ENCODE measurements at places on chromosomes 11 and 22.

- DNase-seq, result no peak
- H3K4me3 ChIP-seq, result no peak overlapping the region
- H3K36me3 ChIP-seq, result no peaks in the 10 kb centered on the region
- no peaks in the 10 kb centered on the region for H3K4me1 ChIP-seq
- H3K27ac ChIP-seq, result no peak overlapping the region
These were observed 38.1 kb upstream of the LDLRAD3 start for GRCh38 chr11:35905646-35906276.

DNA sequence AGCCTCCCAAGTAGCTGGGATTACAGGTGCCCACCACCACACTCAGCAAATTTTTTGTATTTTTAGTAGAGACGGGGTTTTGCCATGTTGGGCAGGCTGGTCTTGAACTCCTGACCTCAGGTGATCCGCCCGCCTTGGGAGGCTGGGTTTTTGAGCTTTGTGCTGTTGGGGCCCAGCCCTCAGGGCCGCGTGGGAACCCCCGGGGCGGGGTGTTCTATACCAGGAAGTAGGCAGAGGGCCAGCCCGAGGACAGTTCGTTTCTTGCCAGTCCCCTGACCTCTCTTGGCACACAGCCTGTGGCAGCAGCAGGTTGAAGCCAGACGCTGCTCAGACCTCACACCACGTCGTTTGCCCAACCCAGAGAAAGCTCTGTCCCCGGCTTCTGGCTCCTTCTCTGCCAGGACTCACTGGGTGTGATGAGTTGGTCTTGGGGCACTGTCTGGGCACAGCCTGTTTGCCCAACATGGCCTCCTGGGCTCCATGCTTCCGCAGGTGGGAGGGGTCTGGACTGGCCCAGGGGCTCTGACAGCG, 24.9 kb upstream of the CHKA start:
- peaks cover 3% of the 10 kb centered on the region for H3K27me3 ChIP-seq
- H3K4me3 ChIP-seq, result no peak overlapping the region
- H3K4me1 ChIP-seq, result peaks cover 12% of the 10 kb centered on the region
- H3K27ac ChIP-seq, result no peak overlapping the region

- peak overlapping the region; percentile 94 for H3K27ac ChIP-seq
- peaks cover 29% of the 10 kb centered on the region for H3K4me1 ChIP-seq
- DNase-seq, result no peak
- peaks cover 4% of the 10 kb centered on the region for H3K27me3 ChIP-seq
- peak overlapping the region; percentile 91 for H3K4me3 ChIP-seq
- peaks cover 7% of the 10 kb centered on the region for H3K36me3 ChIP-seq
These were observed 859 bp upstream of the ACCS start for GRCh38 chr11:44065161-44065661.

DNA sequence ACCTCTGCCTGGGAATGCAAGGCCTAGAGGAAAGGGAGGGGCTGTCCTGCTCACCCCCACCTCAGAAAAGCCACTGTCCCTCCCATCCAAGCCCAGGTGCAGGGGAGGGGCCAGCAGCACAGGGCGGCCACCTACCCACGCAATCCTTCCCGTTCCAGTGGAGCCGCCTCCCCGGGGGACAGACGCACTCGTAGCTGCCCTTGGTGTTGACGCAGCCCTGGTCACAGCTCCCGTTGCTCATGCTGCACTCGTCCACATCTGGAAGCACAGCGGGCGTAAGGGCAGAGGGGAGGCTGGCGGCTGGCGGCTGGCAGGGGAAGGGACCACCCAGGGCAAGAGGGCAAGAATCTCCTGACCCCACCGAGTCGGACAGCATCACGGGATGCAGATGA, 40.3 kb upstream of the TTLL12 start:
- DNase-seq, result no peak
- no peak overlapping the region for H3K27ac ChIP-seq
- H3K36me3 ChIP-seq, result no peaks in the 10 kb centered on the region
- peaks cover 6% of the 10 kb centered on the region for H3K4me1 ChIP-seq
- H3K27me3 ChIP-seq, result peaks cover 5% of the 10 kb centered on the region

- DNase-seq, result no peak
- no peak overlapping the region for H3K4me3 ChIP-seq
These were observed 92.3 kb downstream of the ANO3 start for GRCh38 chr11:26424255-26424654.

- H3K27ac ChIP-seq, result peak overlapping the region; percentile 77
- peaks cover 27% of the 10 kb centered on the region for H3K4me1 ChIP-seq
- no peak for DNase-seq
- H3K27me3 ChIP-seq, result no peaks in the 10 kb centered on the region
These were observed 17.1 kb upstream of the ADORA2A start for GRCh38 chr22:24410110-24410856.

DNA sequence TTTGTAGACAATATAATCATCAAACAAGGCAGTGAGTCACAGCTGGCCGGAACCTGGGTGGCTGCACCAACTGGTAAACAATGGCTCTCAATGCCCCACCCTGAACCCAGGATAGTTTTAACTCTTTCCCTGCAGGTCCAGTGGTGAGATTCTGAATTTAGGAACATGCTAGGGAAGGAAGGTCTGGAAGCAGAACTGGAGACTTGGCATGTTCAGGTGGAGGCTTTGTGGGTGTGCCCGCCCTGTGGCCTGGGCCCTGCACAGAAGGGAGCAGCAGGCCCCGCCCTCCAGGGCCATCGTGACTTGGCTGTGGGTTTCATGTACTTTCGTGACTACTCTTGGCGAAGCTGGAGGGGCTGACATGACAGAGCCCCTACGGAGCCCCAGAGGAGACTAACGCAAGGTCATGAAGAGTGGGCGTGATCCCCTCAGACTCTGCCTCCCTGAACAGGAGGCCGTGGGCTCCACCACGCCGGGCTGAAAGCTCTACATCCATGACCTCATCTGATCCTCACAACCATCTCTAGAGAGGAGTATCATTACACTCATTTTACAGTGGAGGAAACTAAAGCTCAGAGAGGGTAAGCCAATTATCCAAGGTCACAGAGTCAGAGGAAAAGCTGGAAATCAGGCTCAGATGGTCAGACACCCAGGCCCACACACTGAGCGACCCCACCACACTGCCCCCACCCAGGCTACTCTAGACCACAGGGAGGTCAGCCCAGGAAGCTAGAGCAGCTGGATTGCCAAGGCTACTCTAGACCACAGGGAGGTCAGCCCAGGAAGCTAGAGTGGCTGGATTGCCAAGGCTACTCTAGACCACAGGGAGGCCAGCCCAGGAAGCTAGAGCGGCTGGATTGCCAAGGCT, 27.3 kb downstream of the MAFF start:
- no peak for DNase-seq
- H3K27me3 ChIP-seq, result no peaks in the 10 kb centered on the region
- H3K4me1 ChIP-seq, result peaks cover 7% of the 10 kb centered on the region
- H3K4me3 ChIP-seq, result no peak overlapping the region

DNA sequence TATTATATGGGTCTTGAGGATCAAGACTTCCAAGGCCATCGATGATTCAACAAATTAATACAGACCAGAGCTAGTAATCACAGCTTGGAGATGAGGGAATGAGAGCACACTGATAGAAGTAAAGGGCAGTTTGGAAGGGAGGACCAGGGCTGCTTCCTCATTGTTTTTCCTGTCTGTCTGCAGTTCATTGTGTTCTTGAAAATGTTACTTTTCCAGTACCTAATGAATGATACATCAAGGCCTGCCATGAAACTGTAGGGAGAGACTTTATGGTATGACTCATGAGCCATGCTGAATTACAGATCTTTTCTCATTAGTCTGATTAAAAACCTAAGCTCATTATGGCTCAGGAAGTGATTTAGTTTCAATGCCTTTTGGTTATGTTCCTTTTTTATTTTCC, 855.6 kb downstream of the KCNA4 start:
- no peaks in the 10 kb centered on the region for H3K27me3 ChIP-seq
- H3K4me3 ChIP-seq, result no peak overlapping the region
- H3K4me1 ChIP-seq, result no peaks in the 10 kb centered on the region
- DNase-seq, result no peak
- H3K36me3 ChIP-seq, result no peaks in the 10 kb centered on the region
- no peak overlapping the region for H3K27ac ChIP-seq

DNA sequence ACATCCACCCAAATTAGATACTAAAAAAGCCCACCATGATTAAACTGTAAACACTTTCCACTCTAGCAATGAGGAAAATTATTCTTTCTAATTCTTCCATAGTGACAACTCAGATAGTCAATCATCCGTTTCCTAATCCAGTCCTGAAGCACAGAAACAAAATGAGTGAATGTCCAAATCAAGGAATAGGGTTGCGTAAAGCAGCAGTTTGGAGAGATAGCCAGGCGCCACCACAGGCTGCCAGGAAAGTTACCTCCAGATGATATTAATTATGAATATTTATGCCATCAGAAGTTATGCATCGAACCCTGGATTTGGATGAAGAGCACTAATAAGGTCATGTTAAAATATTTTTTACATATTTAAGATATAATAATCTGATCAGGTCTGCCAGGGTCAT, 63.2 kb downstream of the ETS1 start:
- peaks cover 65% of the 10 kb centered on the region for H3K4me1 ChIP-seq
- no peak for DNase-seq
- no peaks in the 10 kb centered on the region for H3K27me3 ChIP-seq
- H3K36me3 ChIP-seq, result peaks cover 22% of the 10 kb centered on the region
- peak overlapping the region; percentile 96 for H3K4me3 ChIP-seq
- peak overlapping the region; percentile 95 for H3K27ac ChIP-seq

DNA sequence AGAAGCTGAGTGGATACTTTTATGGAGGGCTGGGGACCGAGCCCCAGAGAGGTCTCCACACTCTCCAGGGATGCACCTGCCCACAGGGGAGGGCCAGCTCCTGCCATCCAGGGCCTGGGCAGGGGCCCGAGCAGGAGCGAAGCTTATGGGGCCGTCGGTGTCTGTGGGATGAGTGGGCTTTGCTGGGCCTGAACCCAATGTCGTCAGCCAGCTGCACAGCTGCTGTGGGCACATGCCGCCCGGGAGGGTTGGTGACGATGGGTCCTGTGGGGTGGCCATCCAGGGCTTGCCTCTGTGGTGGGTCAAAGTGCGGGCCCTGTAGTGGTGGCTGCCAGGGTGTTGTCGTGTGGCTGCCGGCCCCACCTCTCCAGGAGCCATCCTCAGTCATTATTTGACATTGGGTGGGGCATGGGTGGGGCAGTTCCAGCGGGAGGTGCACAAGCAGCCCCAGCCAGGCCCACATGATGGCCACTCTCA, 447.1 kb downstream of the TBC1D22A start:
- no peaks in the 10 kb centered on the region for H3K27me3 ChIP-seq
- no peak overlapping the region for H3K4me3 ChIP-seq
- no peak overlapping the region for H3K27ac ChIP-seq
- H3K36me3 ChIP-seq, result no peaks in the 10 kb centered on the region

GRCh38 chr11:16469968-16470367, 113.6 kb upstream of the SOX6 start:
- no peaks in the 10 kb centered on the region for H3K4me1 ChIP-seq

GRCh38 chr22:20656516-20656901, 117.4 kb upstream of the SERPIND1 start:
- no peak for DNase-seq
- H3K4me1 ChIP-seq, result no peaks in the 10 kb centered on the region
- H3K27ac ChIP-seq, result no peak overlapping the region
- H3K27me3 ChIP-seq, result peaks cover 36% of the 10 kb centered on the region

GRCh38 chr11:88418508-88418907, 81.0 kb upstream of the CTSC start:
- H3K27me3 ChIP-seq, result no peaks in the 10 kb centered on the region
- peak overlapping the region; percentile 20 for H3K27ac ChIP-seq
- DNase-seq, result no peak
- H3K4me1 ChIP-seq, result peaks cover 81% of the 10 kb centered on the region
- no peak overlapping the region for H3K4me3 ChIP-seq
- peaks cover 9% of the 10 kb centered on the region for H3K36me3 ChIP-seq

GRCh38 chr11:5968394-5968793, at the start of gene OR56A5:
TSS of gene OR56A5 (minus strand) at chr11:5968494. CDS start at chr11:5968494, 0 bp downstream.
- DNase-seq, result no peak
- H3K4me3 ChIP-seq, result no peak within 1 kb of the TSS
- H3K27me3 ChIP-seq, result peaks cover 4% of the 10 kb centered on the region
- no peak within 1 kb of the TSS for H3K27ac ChIP-seq

DNA sequence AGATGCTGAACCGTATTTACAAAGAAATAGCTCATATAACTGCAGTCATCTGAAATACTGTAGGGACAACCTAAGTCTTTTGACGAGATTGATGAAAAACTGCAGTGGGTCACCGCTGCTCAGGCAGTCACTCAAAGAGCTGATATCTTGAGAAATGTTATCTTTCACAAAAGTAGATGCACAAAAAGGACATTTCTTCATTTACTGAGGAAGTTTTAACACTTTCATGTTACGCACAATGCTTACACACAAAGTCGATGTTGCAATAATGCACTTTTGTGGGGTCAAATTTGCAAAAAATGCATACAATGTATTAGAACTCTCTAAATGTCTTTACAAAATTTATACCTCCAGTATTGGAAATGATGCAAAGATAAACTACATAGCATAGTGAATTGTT, 16.2 kb upstream of the OR10V1 start:
- DNase-seq, result no peak
- H3K27ac ChIP-seq, result no peak overlapping the region

DNA sequence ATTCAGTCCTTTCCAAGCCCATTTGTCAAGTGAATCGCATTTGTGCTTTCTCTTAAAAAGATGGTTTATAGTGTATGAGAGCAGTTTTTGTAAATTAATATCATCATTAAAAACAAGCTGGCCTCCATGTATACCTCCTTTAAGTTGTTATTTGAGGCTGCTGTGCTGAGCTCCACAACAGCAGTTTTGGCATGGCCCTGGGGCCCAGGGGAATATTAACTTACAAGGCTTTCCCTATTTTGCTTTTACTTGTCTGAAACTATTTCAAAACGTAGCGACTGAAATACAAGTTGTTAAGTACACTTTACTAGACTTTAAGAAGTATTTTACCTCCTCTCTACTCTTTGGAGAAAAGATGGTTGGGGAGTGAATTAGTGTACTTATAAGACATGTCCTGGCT, 4.9 kb upstream of the BARX2 start:
- H3K27me3 ChIP-seq, result peaks cover 83% of the 10 kb centered on the region
- H3K4me3 ChIP-seq, result no peak overlapping the region
- H3K27ac ChIP-seq, result no peak overlapping the region
- DNase-seq, result no peak
- H3K4me1 ChIP-seq, result peaks cover 27% of the 10 kb centered on the region

DNA sequence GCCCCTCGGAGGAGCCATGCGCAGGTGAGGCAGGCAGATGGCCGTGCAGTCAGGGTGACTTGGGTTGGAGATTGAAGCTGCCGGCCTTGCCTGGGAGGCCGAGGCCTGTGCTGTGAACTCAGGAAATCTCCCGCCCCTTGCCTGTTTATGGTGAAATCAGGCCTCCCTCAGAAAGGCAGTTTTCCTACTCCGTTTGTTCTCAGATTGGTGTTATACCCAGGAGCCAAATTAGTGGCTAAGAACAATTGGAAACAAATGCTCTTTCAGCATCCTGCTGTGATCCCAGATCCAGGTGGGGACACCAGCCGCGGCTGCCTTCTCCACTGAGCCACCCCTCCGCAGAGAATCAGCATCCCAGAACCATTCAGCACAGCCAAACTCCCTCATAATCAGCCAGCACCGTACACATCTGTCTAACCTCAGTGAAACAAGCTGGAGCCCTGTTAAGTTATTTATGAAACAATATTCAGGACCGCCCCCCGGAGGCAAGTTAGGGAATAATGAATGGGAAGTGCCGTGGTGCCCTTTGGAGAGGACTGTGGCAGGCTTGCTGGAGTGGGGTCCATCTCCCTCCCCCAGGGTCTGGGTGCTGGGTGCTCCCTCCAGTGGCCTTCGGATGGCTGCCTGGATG, 60.0 kb downstream of the PKNOX2 start:
- no peak overlapping the region for H3K4me3 ChIP-seq
- H3K27me3 ChIP-seq, result peaks cover 2% of the 10 kb centered on the region
- H3K4me1 ChIP-seq, result no peaks in the 10 kb centered on the region
- DNase-seq, result no peak
- no peaks in the 10 kb centered on the region for H3K36me3 ChIP-seq
- no peak overlapping the region for H3K27ac ChIP-seq

GRCh38 chr11:76206327-76207081, at the start of gene WNT11:
TSS of gene WNT11 (minus strand) at chr11:76206502. CDS start at chr11:76206407, 95 bp downstream.
- peak within 1 kb of the TSS; percentile 73 for H3K4me3 ChIP-seq
- no peak for DNase-seq
- H3K27me3 ChIP-seq, result peaks cover 43% of the 10 kb centered on the region
- peaks cover 12% of the 10 kb centered on the region for H3K4me1 ChIP-seq
